ENCODE measurements at places on chromosomes 11 and 22.

DNA sequence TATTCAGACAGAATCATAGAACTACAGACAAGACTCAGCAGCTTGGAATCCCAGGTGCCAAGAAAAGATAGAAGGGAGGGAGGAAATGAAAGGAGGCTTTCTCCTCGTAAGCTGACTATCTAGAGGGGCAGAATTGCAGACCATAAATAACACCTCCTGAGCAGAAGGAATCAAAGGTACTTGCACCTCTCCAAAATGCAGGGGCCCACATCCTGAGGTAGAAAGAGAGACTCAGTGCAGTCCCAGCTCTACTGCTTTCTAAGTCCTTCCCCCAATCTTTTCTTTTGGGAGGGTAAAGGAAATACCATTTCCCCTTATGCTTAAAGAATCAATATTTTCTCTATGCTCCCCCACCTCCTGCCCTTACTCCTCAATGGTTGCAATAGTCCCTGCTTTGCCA is 55.2 kb downstream of the SYTL2 start:
- DNase-seq = no peak

DNA sequence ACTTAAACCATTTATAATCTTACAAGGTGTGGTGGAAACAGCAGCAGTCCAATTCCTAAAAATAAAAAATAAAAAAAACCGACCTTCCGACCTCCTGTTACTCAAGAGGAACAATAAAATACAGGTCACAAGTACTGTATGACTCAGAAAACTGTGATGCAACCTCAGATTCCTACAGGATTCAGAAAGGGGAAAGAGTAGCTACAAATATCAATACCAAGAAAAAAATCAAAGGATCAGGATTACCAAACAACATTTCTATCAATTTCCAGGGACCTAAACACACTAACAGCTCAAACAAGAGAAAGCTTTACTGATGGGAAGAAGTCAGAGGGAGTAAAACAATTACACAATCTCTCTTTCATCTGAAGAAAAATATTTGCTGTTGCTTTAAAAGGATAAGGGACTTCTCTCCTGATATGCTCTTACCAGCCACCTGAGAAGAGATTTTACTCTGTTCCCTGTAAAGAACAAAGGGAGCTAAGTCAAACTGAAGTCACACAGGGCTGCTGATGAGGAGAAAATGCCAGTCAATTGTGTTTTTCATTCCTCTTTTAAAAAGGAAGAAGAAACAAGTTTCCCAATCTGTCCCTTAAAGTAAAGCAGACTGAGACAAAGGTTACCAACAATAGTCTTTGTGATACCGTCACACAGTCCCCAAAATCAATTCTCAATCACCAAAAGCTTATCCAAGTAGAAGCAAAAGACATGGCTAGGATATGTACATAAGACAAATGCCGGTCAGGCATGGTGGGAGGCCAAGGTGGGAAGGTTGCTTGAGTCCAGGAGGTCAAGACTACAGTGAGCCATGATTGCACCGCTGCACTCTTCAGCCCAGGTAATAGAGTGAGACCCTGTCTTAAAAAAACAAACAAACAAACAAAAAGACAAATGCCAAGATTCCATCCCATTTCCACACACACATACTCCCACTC is 39.3 kb downstream of the AMBRA1 start:
- peak; percentile 30 for DNase-seq

DNA sequence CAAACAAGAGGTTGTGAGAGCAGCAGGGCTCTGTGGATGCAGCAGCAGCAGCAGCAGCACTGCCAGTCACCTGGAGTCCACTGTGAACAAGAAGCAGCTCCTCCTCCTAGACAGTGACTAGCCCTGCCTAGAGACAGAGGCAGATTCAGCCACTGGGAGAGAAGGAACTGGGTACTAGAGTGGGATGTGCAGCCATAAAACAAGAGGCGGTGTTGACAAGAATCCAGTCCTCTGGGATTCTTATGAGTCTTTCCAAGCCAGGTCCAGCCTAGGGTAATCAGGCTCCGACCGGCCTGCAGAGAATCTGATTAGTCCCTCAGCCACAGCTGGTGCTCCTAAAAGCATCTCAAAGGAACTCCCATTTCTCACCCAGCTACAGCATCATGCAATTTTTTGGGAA is 83.9 kb upstream of the USP47 start:
- no peak for DNase-seq

DNA sequence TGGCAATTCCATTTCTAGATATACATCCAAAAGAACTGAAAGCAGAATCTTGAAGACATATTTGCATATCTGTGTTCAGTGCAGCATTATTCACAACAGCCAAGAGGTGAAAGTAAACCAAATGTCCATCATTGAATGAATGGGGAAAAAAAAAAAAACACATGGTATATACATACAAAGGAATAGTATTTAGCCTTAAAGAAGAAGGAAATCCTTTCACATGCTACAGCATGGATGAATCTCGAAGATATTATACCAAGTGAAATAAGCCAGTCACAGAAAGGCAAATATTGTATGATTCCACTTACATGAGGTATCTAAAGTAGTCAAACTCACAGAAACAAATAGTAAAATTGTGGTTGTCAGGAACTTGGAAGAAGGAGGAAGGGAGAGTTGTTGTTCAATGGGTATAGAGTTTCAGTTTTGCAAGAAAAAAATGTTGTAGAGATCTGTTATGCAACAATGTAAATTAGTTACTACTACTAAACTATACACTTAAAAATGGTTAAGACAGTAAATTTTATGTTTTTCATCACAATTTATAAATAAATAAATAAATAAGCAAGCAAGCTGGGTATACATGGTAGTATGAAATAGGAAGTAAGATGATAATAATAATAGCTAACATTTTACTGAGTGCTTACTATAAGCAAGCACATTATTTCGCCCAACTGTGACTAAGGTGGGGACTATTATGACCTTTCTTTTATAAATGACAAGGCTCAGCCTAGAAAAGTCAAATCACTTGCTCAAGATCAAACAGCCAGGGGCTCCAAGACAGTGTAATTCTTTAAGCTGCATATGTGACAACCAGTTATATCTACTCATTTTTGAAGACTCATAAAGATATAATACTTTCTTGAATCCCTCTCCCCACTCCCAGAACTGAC is 50.0 kb downstream of the FAM168A start:
- no peak for DNase-seq

- DNase-seq = no peak
Measured at GRCh38 chr11:23653071-23653675, 792.9 kb upstream of the CCDC179 start.

- no peak for DNase-seq
Measured at GRCh38 chr11:76744186-76745043, 38.7 kb upstream of the TSKU start.

GRCh38 chr22:33180356-33180755 is 122.2 kb upstream of the SYN3 start:
- DNase-seq = no peak

GRCh38 chr11:67483831-67484665 is 1.2 kb downstream of the AIP start:
- no peak for DNase-seq

GRCh38 chr11:23555085-23555484 is 694.8 kb upstream of the CCDC179 start:
- DNase-seq = no peak

- no peak for DNase-seq
Measured at GRCh38 chr11:1842149-1843097, 3.6 kb downstream of the TNNI2 start.

DNA sequence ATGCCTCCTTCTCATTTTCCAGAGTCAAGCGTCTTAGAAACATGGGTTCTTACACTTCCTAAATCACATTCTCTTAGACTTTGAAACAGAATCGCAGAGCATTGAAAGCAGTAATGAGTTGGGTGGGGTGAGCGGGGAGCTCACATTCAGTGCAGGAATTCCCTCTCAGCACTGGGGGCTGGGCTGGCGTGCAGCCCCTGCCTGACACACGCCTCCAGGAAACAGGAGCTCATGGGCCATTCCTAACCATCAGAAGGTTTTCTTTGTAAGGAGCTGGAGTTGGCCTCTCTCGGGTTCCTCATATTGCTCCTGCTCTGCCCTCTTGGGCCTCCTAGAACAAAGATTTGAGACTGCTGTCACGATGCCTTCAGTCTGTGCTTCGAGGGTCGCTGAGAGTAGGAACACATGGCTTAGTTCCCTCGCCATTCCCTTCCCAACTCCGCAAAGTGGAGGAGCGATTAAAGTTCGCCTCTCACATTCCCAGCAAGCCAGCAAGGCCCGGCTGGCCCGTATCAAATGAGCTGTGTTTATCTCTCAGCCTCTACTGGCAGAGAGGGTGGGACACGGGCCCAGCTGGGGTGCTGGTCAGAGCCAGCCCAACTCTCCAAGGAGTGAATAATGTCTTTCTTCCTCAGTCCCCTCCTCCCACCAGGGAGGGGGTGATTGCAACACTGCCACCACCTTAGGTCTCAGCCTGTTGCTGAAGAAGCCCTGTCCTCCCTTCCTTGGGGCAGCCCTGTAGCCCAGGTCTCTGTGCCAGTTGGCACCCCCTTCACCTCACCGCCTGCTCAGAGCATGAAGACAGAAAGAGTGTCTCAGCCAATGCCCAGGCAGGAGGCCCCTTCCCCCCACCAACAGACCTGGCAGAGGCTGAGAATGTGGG is 10.4 kb downstream of the CHRDL2 start:
- peak; percentile 81 for DNase-seq

- DNase-seq = no peak
Measured at GRCh38 chr11:121793291-121793690, 322.7 kb downstream of the BLID start.

- no peak for DNase-seq
Measured at GRCh38 chr11:116808262-116809175, 14.6 kb downstream of the APOA4 start.

- DNase-seq = no peak
Measured at GRCh38 chr11:61973476-61974162, 6.2 kb upstream of the FTH1 start.

DNA sequence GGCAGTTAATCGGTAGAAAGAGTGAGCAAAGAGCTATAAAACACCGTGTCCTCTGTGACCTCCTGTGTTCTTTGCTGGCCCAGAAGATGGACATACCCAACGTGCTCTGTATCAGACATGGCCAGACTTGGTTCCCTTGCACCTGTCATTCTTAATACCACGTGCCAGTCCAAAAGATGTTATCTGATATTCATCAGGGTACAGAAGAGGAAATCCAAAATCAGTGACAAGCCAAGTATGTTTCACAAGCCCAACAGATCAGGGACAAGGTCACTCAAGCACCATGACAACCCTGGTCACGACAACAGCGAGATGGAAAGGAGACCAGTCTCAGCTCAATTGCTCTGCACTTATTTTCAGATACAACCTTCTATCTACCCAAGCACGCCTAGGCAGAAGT is 3.4 kb downstream of the LRP4 start:
- DNase-seq = no peak

- DNase-seq = peak; percentile 66
Measured at GRCh38 chr11:23988381-23989006, 508.4 kb upstream of the LUZP2 start.

- no peak for DNase-seq
Measured at GRCh38 chr22:49540913-49541692, 286.6 kb downstream of the BRD1 start.

GRCh38 chr11:88119561-88119960 is 55.7 kb downstream of the RAB38 start:
- DNase-seq = no peak

GRCh38 chr11:83609191-83609590 is 323.0 kb upstream of the CCDC90B start:
- no peak for DNase-seq

DNA sequence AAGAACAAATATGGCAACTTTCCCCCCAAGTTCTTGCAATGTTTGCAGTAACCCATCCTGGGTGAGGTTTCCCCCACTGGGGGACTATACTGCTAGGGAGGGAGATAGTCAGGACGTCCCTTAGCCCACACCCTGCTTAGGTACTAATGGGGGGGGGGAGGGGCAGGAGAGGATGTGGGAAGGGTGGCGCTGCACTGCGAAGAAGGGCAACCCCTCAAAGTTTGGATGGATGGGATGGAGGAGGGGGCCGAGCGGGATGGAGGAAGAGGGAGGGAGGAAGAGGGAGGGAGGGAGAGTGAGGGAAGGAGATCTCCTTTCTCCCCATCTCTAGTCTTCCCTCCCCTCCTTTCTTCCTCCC is 100.6 kb upstream of the HSD17B12 start:
- DNase-seq = no peak

DNA sequence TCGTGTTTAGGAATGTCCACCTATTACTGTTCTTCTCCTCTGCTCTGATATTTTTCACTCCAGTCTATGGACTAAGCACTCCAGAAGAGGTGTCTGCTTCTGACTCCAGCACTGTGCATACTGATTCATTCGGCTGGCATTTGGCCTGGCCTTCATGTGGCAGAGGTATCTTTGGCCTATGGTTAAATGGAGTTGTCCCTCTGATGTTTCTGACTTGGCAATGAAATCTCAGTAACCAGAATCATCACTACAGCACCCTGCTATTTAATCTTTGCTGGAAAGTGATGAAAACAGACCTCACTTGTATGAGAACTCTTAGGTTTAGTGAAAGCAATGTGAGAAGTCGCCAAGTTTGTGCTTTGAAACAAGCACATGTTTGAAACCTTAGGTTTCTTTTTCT is 155.2 kb downstream of the MAML2 start:
- no peak for DNase-seq

GRCh38 chr11:69278091-69278867 is 15.7 kb upstream of the MYEOV start:
- no peak for DNase-seq
